Thoracic aorta endothelial cell (primary cell): ENCODE measurements at places on chromosomes 13 and 19. TPM values are rescaled to one million over a fixed set of nuclear protein-coding genes. Genes with fewer than 3 reads are reported as not detected.

The KLC3 gene
- total RNA-seq, result not detected in 2 replicates

The ITGBL1 gene
- total RNA-seq, result 38.3 and 38.4 TPM in 2 replicates

The RHPN2 gene
- 3.1 and 4.7 TPM in 2 replicates for total RNA-seq

The ZNF527 gene
- total RNA-seq, result 4.4 and 5.2 TPM in 2 replicates

The MRPL57 gene
- 20.5 and 22.5 TPM in 2 replicates for total RNA-seq

The ZNF99 gene
- total RNA-seq, result not detected in 2 replicates

The ELAVL3 gene
- not detected in 2 replicates for total RNA-seq

The PALM gene
- total RNA-seq, result 6.5 and 9.8 TPM in 2 replicates

The CERS4 gene
- total RNA-seq, result 2.0 and 2.4 TPM in 2 replicates

The LILRB5 gene
- total RNA-seq, result 0.07 TPM in 1 of 2 replicates, not detected in the other

The ZNF382 gene
- 6.5 and 6.9 TPM in 2 replicates for total RNA-seq

The ARHGAP33 gene
- 4.0 and 5.7 TPM in 2 replicates for total RNA-seq

The KLK4 gene
- total RNA-seq, result not detected in 2 replicates

The ZIK1 gene
- 1.4 and 4.4 TPM in 2 replicates for total RNA-seq

The AP2S1 gene
- 179 and 185 TPM in 2 replicates for total RNA-seq

The PDX1 gene
- total RNA-seq, result not detected in 2 replicates

The ZNF181 gene
- total RNA-seq, result 11.0 and 12.9 TPM in 2 replicates

The ACP7 gene
- total RNA-seq, result 0.07 and 0.27 TPM in 2 replicates

The PDE4C gene
- total RNA-seq, result 0.13 and 0.57 TPM in 2 replicates

The IL4I1 gene
- total RNA-seq, result 1.1 and 2.1 TPM in 2 replicates

The CBLC gene
- not detected in 2 replicates for total RNA-seq

The ATP4B gene
- not detected in 2 replicates for total RNA-seq

The ZNF865 gene
- 1.6 and 1.8 TPM in 2 replicates for total RNA-seq

The USHBP1 gene
- 7.0 and 15.1 TPM in 2 replicates for total RNA-seq

The GAPDHS gene
- not detected in 2 replicates for total RNA-seq

The TEX29 gene
- not detected in 2 replicates for total RNA-seq

The DHPS gene
- 41.6 and 48.0 TPM in 2 replicates for total RNA-seq

The TECR gene
- total RNA-seq, result 22.6 and 38.4 TPM in 2 replicates

The IRGQ gene
- 28.9 TPM in 2 replicates for total RNA-seq

The APOC4 gene
- not detected in 2 replicates for total RNA-seq
